Fibroblast of skin of right quadriceps (primary cell): ENCODE measurements at places on chromosomes 1 and 21.
A peak's percentile ranks its signal among the peaks of the same experiment; 100 is the strongest.

DNA sequence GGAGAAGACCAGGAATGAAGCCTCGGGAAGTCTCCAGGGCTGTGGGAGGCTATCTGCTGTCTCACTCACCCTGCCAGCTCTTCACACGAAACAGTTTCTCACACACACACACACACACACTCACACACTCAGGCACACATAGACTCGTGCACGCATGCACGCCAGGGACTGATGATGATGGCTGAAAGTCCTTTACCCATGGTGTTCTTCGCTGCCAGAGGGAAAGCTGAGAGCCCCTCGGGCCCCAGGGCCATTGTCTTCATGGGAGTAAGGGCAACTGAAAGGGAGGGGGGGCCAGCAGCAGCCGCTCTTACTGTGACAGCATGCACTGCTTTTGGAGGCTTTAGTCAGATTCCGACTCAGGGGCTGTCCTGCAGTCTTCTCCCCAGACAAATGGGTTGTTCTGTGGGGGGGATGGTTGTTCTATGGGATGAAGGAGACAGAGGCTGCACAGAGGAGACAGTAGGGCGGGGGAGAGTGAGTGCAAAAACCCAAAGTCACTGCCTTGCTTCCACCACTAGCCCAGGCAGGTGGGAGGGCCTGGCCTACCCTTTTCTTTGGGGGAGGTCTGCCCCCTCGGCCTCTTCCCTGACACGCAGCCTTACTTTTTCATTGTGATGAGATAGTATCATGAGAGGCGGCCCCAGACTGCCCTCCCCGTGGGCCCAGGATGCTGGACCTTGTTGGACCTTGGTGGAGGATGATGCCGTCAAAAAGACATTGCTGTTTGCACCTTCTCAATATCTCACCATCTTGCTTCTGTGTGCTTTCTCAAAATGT is 29.0 kb downstream of the STUM start:
- DNase-seq, result no peak

- no peak for DNase-seq
Observed at GRCh38 chr1:87094238-87094637, 179.8 kb downstream of the HS2ST1 start.

GRCh38 chr1:24503870-24504523 is 1.4 kb downstream of the RCAN3 start:
- no peak for DNase-seq

GRCh38 chr1:165827268-165828102 is at the start of gene UCK2:
Gene UCK2 (plus strand): TSS chr1:165827614. CDS start chr1:165827834, 220 bp downstream.
- DNase-seq, result peak; percentile 68

- no peak for DNase-seq
Observed at GRCh38 chr1:110210604-110211495, 736 bp downstream of the KCNC4 start.

DNA sequence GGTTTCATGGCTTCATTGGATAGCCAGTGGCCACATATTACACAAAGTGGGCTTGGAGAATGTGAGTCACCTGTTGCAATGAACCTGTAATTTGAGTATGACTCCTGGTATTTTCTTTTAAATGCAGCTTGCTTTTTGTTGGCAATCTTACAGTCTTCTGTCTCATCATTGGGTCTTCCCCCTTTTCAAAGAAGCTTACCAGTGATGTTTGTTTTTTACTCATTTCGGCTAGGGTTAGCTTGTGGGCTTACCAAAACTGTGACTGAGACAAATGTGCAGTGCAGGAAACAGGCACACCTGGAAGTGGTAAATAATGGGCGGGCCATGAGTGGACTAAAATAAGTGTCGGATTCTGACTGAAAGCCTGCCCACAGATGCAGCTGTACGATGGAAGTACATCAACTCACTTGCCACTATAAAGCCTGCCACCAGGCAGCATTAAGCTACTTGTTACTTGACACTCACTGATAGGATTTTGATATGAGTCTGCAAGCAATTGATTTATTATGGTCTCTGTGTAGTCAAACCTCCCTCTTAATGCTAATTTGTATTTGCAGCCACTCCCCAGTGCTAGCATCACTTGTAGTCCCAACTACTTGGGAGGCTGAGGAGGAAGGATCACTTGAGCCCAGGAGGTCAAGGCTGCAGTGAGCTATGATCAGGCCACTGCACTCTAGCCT is 4.2 kb downstream of the HHAT start:
- DNase-seq, result no peak

DNA sequence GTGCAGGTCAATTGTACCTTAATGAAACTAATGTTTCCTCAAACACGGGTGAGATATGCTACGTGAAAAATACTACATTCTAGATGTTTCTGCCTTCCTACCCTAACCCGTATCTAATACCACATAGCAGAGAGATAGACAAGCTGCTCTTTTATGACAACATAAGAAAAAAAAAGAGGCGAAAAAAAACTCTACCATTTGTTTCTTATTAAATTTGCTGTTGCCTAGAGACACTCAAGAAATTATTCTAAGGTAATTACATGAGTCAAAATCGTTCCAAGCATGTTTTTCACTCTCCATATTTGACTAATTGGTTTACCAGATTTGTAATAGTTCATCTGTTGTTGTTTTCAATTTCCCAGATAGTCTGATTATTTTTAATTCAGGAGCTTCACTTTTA is 27.4 kb downstream of the PALMD start:
- DNase-seq, result peak; percentile 50

- no peak for DNase-seq
Observed at GRCh38 chr1:168918860-168919741, 187.4 kb upstream of the ATP1B1 start.

DNA sequence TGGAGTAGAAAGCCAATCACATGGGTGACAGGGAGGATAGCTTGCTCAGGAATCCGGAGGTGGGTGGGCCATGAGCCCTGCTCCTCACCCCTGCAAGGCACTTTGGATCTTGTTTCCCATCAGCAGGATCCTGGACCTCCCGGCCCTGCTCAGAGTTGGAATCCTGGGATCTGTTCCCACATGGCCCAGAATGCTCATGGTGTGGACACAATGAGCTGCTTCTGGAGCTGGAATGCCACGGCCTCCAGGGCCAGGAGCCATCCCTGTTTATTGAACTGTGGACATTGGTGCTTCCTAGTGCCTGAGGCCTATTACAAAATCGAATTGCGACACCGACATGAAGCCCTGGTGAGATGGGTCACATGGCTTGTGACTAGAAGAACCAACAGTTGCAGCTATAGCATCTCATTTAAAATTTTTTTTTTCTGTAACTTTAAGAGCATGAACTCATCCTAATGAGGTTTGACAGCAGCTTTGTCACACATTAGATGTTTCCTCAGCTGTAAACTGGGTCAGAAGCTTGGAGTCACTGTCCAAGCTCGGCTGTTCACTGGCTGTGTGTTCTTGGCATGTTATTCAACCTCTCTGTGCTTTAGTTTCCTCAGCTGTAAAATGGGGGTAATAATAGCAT is 40.4 kb upstream of the GOLT1A start:
- peak; percentile 31 for DNase-seq

DNA sequence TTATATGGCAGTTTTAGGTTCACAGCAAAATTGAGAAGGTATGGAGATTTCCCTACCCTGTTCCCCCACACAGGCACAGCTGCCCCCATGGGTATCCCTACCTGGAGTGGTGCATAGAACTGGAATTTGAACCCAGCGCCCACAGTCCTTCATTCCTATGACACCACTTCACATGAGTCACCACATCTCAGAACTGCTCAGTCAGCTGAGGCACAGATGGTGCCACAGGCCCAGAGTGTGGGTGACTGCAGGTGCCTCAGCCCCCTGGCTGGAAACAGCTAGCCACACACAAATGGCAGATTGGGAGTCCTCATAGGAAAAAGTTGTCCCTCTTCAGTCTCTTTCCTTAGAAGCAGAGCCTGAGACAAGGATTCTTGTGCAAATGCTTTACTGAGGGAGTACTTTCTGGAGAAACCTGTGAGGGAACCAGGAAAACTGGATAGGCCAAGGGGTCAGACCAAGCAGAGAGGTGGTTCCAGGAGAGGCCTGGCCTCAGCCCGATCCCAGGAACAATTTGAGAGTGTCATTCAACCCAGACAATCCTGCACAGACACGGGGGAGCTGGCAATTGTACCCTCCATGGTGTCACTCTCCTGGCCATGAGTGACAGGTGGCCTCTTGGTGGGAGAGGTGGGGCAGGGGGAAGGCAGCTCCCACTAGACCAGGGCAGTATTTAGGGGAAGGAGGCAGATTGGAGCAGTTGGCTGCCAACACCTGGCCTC is 6.9 kb downstream of the PLA2G2D start:
- DNase-seq, result no peak

DNA sequence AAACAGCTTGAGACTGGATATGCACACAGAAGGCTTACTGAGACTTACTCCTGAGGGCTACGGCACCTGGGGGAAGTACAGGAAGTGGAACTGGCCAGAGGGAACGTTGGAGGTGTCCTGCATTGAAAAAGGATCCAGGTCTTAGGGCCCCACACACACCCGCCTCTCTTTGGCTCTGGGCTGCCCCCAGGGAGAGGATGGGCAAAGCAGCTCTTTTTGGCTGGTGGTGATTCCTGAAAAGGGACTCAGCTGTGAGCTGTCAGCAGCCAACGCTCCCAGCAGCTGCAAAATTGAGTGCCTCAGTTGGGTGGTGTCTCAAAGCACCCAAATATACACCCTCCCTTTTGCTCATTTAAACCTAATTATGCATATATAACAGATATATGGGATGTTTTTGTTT is 213.2 kb downstream of the TNR start:
- DNase-seq, result no peak

- peak; percentile 34 for DNase-seq
Observed at GRCh38 chr1:15430787-15431570, 7.3 kb upstream of the CTRC start.

GRCh38 chr1:203035111-203036000 is 9.1 kb downstream of the PPFIA4 start:
- no peak for DNase-seq

DNA sequence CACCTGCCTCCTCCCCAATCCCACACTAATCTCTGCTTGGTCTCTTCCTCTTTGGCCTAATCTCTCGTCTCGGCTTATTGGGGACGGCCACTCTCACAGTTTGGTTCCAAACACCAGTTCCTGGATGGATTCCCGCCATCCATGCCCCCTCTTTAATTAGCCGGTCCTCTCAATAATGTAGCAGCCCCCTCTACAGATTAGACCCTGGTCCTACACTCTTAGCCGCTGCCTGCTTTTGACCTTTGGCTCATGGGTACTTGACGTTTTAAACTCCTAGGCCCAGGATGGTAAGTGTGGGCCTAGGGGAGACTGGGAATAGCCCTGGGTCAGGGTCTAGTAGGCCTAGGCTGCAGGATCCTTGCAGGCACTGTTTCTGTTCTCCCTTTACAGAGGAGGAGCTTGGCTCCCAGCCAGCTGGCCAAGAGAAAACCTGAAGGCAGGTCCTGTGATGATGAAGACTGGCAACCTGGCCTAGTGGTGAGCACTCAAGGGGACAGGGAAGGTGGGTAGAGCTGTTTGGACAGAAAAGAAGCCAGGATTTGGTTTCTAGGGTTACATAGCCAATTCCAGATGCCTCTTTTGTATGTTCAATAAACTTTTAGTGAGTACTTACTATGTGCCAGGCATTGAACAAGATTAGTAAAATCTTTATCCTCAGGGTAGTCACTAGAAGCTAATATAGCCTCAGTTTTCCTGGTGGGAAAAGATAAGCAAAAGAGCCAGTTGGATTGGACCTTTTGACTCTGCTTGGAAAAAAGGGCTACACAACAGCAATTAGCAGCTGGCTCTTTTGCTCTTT is 758 bp downstream of the RAD54L start:
- DNase-seq, result peak; percentile 28

- no peak for DNase-seq
Observed at GRCh38 chr1:180934563-180934962, 21.9 kb downstream of the KIAA1614 start.

GRCh38 chr1:23100074-23100748 is 68.4 kb downstream of the LUZP1 start:
- peak; percentile 87 for DNase-seq

DNA sequence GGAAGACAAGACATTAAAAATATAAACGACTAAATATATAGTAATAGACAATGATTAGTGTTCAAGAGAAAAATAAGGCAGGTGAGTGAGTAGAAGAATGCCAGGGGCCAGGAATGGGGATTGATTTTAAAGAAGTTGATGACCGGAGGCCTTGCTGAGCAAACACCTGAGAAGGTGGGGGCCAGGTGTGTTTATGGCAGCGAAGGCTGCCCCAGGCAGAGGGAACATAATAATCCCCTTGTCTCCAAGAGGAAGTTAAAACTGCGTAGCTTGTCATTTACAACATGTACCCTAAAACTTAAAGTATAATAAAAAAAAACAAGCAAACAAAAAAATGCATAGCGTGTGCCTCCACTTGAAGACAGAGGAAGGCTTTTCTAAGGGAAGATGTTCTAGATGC is 220.3 kb downstream of the URB2 start:
- no peak for DNase-seq

DNA sequence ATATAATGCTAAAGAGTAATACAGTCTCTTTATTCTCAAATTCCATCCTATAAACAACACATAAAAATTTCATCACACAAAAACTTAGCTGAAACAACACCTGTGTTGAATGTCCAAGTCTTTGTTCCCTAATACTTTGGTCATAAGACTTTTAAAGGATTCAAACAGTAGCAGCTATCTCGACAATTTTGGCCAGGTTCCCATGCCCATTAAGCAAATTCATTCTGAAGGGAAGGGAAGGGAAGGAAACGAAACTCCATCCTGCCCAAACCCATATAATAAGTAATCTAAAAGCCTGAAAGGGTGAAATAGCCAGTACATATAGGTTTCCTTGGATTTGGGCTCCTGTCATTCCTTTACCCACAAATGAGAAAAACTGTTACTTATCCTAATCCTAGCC is 7.5 kb downstream of the IVNS1ABP start:
- no peak for DNase-seq

DNA sequence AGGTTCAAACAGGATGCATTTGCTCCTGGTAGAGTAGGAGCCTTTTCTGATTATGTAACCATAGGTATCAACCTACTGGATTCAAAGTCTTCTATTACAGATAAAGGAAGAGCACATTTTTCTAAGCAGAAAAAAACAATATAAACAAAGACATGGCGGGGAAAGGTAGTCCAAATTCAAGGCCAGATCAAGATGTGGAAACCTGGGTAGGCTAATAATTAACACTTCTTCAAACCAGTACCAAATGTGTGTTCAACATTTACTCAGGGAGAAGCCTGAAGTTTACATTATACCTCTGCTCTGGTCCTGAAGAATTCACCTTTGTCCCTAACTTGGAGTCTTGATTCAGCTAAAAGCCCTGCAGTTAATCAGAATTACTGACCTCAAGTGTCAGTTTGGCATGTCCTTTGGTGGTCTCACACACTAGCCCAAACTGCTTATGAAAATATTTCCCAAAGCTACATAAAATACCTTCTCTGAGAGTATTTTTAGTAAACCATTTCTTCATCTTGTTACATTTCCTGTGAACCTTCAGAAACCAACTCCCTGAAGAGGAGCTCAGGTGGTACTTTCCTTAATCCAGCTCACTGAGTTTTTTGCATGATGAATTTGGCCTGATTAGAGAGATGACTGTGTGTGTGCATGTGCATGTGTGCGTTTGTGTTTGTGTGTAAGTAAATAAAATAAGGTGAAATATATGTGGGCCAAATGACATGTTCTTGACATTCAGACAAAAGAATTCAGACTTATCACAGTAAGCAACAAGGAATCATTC is 70.2 kb downstream of the TOR3A start:
- DNase-seq, result no peak
